ENCODE measurements at places on chromosomes 12 and 14.

DNA sequence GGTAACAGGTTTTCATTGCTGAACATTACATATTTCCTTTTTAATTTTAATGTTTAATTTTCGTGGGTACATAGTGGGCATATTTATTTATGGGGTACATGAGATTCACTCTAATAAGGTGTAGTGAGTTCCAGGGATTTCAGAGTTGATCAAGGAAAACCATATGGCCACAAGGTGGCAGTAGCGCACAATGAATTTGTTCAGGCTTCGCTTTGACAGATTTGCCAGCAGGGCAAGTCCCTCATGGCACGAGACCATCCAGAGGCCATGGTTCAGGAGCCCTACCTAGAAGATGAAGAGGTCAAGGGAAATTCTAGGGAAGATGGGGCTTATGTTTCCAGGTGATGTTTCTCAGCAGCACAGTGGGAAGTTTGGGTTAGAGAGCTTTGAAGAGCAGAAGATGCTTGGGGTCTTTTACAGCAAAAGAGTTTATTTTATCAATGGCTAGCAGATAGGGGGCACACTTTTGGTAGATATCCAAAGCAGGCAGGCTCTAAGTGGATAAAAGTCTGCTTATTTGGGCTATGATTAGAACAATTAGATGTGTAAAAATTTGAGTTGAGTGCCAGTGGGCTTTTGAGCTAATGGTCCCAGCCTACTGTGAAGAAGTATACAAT is 1004.4 kb downstream of the AACS start:
- DNase-seq: peak; percentile 60

DNA sequence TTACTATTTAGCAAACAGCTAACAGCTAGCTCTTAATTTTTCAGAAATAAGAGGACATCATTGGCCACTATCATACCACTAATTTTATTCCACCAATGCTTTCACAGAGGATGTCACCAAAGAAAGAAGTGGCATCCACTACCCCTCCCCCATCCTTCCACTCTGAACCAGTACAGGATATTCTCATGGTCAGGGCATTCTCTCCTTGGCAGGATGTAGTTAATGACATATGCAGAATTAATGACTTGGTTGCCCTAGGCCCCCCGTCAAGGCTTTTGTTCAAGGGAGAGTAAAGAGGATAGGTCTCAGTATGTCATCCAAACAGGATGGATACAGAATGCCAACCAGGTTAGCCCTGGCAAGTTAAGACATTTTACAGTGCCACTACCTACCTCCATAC is 18.9 kb upstream of the NUP107 start:
- no peak for DNase-seq

GRCh38 chr12:54257332-54257731 is 22.6 kb downstream of the CBX5 start:
- DNase-seq: no peak

- no peak for DNase-seq
Observed at GRCh38 chr12:113120670-113121370, 14.7 kb downstream of the RASAL1 start.

GRCh38 chr14:50667996-50668825 is at the start of gene SAV1:
Gene SAV1, minus strand, starts transcription at chr14:50668306. Its CDS starts 339 bp downstream, at chr14:50667967.
- DNase-seq: peak; percentile 67

DNA sequence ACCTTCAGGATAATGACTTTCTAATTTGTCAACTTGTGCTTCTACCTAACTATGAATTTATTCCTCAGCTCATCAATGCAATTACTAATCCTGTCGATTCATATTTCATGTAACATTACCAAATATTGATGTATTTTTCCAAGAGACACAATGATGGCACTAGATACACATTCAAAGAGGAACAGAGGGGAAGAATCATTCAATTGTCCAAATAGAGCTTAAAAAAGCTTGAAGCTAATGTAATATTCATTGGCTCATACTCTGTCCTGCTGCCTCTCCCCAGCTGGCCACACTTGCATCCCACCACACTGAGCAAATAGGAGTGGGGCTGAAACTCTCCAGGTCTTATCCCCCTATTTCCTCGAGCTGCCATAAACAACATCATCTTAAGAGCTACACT is 9.3 kb downstream of the TESPA1 start:
- no peak for DNase-seq

- DNase-seq: peak; percentile 8
Observed at GRCh38 chr12:65619018-65619417, 205.3 kb upstream of the HMGA2 start.

DNA sequence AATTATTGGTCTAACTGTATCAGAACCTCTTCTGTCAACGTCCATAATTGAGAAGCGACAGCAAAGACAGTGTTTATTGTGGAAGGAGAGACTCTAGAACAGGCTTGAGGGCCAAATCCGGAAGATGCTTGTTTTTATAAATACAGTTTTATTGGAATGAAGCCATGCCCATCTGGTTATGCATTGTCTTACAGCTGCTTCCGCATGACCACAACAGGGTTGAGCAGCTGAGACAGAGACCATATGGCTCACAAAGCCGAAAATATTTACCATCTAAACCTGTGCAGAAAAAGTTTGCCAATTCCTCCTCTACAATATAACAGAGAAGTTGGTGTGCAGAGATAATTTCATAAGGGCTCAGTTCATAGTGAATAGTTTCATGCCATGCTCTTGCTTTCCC is 24.5 kb downstream of the PRKAB1 start:
- DNase-seq: no peak

DNA sequence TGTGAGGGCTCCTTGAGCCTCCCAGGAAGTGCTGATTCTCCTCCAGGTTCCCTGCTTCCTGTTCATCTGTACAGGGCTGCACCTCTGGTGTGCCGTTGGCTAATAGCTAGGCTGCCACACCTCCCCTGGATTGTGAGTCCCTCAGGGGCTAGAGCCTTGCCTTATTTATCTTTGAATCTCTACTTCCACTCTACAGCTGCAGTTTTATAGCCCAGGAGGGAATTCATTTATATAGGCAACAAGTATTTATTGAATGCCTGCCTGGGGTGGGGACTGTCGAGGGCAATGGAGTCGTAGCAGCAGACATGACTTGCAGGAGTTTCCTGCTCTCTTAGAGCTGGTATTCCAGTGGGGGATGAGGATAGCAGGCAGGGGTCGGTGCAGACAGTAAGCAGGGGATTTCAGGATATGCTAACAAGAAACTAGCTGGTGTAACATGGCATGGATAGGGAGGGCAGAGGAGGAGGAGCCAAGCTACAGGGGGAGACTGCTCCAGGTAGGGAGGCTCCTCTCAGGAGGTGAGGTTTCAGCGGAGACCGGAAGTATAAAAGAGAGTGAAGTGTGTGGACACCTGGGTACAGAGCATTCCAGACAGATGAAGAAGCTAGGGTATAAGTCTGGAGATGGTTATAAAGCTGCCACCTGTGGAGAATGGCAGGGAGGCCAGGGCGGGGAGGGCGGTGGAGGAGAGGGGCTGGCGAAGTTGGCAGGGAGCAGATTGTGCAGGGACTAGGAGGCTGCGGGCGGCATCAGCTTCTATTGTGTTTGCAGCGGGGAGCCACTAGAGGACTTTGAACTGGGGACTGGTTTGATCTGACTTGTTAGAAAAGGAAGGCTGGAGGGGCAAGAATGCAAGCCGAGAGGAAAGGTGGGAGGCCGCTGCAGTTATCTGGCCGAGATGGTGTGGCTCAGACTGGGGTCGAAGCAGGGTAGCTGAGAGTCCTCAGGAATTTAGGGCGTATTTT is 17.2 kb downstream of the USP30 start:
- no peak for DNase-seq

DNA sequence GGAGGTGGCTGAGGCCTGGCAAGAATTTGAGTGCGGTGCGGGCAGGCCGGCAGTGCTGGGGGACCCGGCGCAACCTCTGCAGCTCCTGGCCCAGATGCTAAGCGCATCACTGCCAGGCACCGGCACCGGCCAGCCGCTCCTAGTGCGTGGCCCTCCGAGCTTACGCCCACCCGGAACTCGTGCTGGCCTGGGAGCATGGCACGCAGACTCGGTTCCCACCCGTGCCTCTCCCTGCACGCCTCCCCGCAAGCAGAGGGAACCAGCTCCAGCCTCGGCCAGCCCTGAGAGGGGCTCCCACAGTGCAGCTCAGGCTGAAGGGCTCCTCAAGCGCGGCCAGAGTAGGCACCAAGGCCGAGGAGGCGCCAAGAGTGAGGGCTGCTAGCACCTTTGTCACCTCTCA is 63.7 kb downstream of the CCDC60 start:
- DNase-seq: no peak

GRCh38 chr14:91858536-91859275 is 8.6 kb downstream of the TC2N start:
- DNase-seq: peak; percentile 74

DNA sequence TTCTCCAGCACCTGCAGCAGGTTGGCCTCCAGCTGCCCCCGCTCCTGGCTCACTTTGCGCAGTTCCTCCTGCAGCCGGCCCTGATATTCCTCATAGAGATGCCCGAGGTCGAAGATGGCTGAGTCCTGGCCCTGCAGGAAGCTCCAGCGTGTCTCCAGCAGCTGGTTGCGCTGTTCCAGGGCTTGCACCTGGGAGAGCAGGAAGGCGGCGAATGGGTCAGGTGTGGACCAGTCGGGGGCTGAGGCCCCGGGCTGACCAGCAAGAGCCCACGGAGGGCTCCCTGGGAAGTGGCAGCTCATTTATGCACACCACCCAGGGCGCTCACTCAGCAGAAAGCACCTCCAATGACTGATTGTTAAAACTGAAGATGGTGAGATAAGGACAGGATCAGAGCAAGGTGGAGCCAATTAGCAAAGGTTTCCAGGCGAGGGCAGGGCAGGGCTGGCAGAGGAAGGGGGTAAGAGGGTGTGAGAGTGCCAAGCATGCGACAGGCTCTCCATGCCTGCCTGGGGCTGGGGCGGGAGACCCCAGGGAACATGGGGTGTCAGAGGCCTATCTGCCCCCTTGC is 6.3 kb downstream of the KRT80 start:
- no peak for DNase-seq

DNA sequence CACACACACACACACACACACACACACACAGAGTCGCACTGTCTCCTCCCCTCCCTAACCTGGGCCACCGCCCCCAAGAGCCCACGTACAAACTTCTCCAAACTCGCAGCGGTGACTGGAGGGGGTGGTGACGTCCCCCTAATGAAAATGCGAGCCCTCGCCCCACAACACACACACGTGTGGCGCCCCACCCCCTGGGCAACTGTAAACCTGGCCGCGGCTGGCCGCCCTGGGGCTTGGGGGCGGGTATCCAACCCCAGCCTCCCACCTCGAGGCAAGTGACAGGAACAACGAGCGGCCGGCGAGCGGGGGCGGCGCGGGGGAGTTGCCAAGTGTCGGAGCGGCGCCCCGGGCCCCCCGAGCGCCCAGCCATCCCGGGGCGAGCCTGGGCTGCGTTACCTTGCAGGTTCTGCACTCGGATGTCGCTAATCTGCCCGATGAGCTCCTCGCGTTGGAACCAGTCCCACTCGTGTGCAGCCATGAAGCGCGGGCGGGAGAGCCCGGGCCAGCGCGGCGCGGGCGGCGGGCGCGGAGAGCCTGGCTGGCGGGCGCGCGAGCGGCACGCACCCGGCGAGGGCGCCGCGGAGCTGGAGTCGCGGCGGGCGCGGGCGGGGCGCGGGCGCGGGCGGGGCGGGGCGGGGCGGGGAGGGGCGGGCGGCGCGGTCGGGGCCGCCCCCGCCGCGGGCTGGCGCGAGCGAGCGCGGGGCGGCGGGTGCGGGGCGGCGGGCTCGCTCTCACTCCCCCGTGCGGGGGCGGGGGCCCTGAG is at the start of gene CLMN:
Gene CLMN (minus strand): TSS at position 597 of the 766 bp plus-strand sequence. CDS start 116 bp downstream, at position 481.
- DNase-seq: no peak

DNA sequence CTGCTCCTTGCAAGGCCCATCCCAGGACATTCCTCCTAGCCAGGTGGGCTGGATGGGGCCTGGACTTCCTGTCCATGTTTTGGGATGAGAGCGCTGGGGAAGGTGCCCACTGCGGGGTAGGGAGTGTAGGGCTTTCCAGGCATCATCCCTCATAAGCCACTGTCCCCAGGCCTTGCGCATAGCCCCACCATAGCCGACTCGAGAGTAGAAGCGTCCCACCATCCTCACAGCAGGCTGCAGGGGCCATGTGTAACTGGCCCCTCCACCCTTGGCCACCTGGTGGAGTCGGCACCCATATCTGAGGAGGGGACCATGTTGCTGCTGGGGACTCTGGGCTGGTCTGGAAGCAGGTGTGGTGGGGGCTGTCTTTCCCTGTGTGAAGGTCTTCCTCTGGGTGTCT is 30.5 kb downstream of the SH2B3 start:
- no peak for DNase-seq

DNA sequence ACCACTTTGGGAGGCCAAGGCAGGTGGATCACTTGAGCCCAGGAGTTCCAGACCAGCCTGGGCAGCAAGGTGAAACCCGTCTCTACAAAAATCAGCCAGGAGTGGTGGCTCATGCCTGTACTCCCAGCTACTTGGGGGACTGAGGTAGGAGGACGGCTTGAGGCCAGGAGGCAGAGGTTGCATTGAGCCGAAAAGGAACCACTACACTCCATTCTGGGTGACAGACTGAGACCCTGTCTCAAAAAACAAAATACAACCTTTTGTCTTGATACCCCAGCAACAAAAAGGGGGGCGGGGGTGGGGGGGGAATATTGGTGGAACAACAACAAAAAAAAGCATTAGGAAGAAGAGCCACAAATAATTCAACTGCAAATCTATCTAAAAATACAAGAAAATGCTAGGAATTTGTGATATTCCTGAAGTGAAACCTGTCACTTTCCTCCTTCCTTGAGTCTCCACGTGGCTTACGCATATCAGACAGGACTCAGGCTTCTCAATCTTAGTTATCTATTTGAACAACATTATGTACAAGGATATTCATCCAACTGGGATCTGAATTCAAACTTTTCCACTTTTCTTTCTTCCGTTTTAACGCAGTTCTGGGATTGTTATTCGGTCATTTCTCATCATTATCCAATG is 1.3 kb downstream of the R3HDM2 start:
- DNase-seq: no peak

GRCh38 chr12:107378609-107379008 is 285.3 kb upstream of the CRY1 start:
- no peak for DNase-seq

- no peak for DNase-seq
Observed at GRCh38 chr12:44247588-44247987, 411.7 kb downstream of the TMEM117 start.

DNA sequence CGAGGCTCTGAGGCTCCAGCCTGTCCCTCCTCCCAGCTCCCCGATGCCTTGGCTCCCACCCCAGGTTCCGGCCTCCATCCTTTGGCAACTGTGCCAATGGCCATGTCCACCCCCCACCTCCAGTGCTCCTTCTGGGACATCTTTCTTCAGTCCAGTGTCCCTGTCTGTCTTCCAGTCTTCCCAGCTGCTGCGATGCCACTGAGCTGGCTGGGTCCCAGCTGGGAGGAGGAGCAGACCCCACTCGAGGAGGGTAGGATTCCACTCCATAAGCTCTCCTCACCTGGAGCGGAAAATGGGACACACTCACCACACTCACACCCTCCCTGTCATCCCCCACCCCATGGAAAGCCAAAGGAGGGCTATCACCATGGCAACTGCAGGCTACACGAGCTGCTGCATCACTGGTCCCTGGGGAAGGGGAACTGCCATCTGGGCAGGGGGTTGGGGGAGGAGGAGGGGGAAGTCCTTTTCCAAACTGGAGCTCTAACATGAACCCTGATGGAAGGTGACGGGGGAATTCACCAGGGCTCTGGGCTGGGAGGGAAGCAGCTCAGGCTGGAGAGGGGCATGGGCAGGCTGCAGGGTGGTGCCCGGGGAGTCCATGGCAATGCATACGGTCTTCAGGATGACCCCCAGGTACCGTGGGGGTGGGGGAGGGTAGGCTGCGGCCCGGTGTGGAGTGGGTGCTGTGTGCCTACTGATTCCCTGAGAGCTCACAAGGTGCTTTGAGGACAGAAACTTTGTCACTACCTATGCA is 94.3 kb downstream of the LRRC74A start:
- no peak for DNase-seq

Measured in activated CD4-positive, alpha-beta T cell treated with anti-CD3 and anti-CD28 coated beads, Interleukin-10, Interleukin-2, amounts not matched to agents 100 ng/mL and 50 ng/mL, durations not matched to agents 16 hours and 8 hours (primary cell).